Smooth muscle cell of the brain vasculature (primary cell): ENCODE measurements at places on chromosomes 13 and 19.
A peak's percentile ranks its signal among the peaks of the same experiment; 100 is the strongest.

- DNase-seq = no peak
Measured at GRCh38 chr19:50647879-50648615, 1.2 kb upstream of the C19orf81 start.

DNA sequence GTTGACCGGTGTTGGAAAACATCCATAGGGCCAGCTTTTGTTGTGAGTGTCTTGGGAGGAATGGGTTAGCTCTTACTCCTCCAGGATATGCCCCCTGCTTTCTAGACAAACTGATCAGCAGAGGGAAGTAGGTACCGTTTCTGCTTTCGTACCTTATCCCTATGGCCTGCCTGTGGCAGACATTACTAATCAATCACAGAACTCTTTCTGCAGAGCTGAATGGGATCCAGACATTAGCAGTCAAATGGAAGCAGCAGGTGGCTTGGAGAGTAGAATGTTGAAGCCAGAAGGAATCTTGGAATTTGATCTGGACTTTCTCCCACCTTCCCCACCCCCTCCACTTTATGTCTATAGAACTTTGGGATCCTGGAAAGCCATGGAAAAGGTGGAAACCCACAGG, 17.1 kb downstream of the NWD1 start:
- DNase-seq = no peak

- DNase-seq = no peak
Measured at GRCh38 chr13:88675347-88675996, 1004.3 kb downstream of the SLITRK5 start.

DNA sequence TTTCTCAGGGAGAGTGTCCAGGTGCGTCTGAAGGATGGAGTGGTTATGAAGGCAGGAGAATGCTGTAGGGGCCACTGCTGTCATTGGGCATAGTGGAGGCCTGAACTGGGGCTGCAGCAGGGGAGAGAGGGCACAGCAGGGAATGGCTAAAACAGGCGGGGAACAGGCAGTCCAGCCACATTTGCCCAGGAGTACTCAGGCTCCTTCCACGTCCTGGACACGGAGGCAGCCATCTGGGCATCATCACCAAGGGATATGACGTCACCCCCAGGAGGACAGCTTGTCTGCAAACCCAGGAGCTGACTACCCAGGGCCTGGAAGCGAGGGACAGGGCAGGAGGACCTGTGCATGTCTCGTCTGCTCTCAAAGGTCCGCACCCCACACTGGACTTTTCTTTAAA, 22.2 kb downstream of the VSTM2B start:
- DNase-seq = no peak

DNA sequence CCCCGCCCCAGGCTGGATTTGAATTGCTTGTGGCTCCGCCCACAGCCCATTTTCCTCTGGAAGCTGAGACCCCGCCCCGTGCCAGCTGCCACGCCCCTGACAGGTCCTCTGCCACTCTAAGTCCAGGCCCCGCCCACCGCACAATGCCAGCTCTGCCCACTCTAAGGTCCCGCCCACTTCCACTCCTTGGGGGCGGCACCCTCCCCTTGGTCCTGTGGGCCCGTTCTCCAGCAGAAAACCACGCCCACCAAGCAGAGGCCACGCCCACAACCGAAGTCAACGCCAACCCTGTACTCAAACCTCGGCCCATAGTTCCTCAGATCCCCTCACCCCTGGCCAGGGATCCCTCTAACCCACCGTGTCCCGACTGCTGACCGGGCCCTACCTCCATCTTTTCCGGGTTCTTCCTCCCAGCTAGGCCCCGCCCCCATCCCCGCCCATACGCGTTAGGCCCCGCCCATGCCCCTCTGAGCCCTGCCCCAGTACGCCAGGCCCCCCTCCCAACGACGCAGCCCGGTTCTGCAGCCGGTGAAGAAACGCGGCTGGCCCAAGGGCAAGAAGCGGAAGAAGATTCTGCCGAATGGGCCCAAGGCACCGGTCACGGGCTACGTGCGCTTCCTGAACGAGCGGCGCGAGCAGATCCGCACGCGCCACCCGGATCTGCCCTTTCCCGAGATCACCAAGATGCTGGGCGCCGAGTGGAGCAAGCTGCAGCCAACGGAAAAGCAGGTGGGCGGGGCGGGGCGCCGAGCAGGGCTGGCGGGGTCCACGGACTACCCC, 1.3 kb downstream of the HMG20B start:
- DNase-seq = peak; percentile 90
